NCI-H1436 treated with DMSO at 0.1 percent for 48 hours (cell line): ENCODE measurements at places on chromosomes 3 and 15.

DNA sequence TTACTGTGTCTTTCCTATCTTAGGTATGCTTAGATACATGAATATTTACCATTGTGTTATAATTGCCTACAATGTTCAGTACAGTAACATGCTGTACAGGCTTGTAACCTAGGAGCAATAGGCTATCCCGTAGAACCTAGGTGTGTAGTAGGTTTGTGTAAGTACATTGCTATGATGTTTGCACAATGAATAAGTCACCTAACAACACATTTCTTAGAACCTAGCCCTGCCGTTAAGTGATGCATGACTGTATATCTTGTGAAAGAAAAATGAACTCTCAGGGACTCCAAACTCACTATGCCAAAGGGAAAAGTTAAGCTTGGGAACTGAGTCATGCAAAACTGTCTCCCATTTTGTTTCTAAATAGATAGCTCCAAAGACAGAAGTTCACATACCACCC is 91.5 kb upstream of the ACP3 start:
- DNase-seq = no peak

DNA sequence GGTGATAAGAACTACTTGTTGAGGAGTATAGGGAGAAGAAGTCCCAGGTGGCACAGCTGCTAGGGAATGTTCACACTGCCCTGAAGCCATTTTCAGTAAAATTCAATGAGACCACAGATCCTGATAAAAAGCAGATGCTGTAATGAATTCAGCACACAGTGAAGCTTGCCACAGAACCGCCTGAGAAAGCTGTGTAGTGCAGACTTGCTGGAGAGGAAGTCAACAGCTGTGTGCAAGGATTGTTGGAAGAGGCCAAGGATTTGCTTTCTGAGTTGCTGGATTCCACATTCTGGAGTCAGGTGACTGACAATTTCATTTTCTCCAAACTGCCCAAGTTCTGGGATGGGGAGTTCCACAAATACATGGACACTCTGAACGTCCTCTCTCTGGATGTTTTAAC is 70.9 kb downstream of the ANP32A start:
- DNase-seq = no peak

DNA sequence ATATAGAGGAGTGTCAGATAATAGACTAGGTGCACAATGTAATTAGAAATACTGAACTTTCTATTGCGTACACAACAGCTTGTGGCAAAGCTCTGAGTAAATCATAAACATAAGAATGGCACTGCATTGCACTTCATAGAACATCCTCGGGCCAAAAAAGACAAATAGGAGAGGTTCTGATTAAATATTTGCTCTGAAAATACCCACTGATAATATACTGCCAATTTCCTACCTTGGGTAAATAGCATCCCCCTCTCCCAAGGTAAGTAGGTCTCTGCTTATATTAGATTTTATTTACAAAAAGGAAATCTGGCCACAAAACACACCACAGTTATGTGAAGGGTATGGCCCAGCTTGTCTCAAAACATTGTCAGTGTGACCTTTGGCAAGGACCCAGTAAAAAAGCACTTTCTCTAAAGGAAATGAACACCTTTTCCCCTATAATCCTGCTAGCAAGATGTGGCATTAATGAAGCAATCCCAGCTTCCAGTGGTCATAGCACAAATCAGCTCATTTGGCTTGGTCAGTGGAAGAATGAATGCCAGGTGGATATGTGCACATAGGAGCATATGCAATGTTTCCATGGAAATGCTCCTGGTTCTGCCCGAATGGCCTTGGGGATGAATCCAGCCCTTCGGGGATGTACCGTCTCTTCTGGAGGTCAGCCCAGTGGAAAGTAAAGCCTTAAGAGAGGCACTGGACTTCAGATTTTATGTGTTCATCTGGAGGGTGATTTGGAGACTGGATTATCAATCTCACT is 315.9 kb downstream of the LSAMP start:
- no peak for DNase-seq

DNA sequence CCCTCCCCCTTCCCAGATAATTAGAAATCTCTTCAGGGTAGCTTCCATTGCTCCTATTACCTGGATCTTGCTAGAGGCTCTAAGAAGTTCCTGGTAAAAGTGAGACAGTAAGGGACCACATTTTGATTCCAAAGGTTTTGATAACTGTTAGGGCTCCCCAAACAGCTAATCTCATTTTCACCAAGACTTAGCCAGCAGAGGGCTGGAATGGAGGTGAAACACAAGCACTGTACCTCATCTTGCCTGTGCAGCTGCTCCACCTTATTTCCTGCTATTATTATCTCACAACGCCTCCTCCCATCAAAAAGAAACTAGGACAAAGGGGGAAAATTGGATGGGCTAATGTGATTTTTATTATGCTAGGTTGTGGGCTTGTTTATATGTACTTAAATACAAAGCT is 7.3 kb downstream of the SETD5 start:
- no peak for DNase-seq

- no peak for DNase-seq
Observed at GRCh38 chr15:69573815-69574475, 121.3 kb downstream of the RPLP1 start.

DNA sequence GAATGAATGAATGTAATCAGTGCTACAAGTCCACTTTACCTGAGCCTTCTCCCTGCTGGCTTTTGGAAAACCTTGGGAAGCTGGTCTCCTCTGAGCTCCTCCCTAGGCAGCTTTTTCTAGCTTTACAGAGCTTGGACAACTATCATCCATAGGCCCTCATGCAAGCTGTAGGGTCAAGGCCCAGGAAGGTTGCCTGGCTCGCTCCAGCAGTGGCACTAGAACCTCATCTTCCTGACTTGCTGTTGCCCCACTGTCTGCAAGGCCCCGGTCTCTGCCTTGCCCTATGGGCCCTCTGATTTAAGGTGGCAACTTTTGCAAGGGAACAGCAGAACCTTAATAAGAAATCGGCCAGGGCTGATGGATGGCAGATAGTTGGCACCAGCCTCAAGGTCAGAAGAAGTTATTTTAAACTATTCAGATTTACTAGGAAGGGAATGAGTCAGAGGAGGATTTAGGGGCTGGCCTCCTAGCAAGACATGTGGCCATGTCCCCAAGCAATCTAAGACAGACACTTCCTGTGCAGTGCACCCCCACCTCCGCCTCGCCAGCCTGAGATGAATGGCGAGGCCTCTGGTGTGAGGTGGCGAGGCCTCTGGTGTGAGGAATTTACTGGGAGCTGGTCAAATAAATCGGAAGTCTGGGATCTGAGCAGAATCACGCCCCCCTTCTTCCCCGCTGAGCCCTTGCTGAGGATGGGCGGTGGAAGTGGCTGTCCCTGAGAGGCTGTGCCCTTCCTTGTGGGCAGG is 180.8 kb downstream of the MEGF11 start:
- DNase-seq = no peak

DNA sequence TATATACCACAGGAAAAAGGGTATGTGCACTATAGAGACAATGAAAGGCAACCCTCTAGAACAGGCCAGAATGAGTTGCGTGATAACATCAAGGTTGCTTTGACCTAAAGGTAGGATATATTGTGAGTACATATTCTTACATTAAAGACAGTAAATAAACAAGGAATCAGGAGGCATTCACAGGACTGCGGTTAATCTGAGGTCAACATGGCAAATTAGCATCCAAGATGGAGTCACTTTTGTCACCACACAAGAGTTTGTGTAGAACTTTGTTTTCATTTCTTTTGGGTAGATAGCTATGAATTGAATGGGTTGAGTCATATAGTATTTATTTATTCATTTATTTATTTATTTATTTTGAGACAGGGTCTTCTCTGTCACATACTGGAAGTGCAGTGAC is 11.5 kb upstream of the SCAP start:
- DNase-seq = no peak

DNA sequence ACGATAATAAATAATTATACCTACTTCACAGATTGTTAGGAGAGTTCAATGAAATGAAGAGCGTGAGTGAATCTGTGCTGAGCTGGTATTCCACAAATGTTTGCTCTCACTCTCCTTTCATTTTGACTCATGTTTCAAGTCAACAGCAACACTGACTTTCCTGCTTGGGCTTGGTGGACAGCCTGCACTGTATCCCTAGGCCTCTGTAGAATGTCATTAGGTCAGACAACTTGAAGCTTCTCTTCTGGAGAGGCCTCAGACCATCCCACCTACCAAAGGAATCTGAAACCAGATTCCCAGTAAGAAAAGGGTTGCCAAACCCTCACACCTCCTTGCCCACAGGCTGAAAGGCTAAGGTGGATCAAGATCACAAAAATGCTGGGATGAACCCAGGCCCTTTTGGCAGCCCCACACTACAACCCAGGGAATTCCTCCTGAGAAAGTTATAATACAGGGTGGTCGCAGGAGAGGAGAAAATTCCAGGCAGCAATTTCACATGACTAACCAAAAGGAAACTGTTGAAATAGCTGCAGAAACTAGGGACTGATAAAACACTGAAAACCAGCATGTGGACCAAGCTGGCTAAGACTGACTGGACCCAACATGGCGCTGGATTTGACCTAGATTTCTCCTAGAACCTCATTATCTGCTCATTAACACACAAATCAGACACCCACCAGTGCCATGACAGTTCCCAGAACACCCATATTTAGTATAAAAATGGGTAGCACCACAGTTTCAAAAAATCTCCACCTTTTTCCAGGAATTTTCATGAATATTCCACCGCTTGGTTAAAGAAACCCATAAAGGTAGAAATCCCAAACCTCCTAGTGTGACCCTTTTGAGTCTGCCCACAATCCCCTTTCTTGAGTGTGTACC is 57.0 kb upstream of the ZNF148 start:
- no peak for DNase-seq

DNA sequence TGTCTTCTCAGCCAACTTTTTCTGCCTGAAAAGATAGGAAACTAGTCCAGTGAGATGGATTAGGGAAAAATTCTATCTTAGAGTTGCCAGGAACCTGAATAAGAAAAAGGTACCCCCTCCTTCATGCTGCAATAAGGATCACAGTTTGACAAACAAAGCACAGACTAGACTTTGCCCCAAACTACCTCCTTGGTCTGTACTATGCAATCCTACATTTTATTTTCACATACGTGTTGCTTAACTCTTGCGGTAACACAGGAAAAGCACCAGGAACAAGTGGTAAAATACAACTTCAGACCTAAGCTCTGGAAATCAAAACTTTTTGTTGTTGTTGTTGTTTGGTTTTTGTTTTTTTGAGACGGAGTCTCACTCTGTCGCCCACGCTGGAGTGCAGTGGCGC is 11.3 kb upstream of the IL12A start:
- DNase-seq = no peak

GRCh38 chr3:18585004-18585968 is 160.1 kb upstream of the SATB1 start:
- no peak for DNase-seq

GRCh38 chr3:183298701-183299153 is 45.7 kb downstream of the B3GNT5 start:
- DNase-seq = no peak

GRCh38 chr3:169303660-169304059 is 359.9 kb downstream of the MECOM start:
- no peak for DNase-seq

- DNase-seq = no peak
Observed at GRCh38 chr3:65833761-65834505, 204.8 kb downstream of the MAGI1 start.

DNA sequence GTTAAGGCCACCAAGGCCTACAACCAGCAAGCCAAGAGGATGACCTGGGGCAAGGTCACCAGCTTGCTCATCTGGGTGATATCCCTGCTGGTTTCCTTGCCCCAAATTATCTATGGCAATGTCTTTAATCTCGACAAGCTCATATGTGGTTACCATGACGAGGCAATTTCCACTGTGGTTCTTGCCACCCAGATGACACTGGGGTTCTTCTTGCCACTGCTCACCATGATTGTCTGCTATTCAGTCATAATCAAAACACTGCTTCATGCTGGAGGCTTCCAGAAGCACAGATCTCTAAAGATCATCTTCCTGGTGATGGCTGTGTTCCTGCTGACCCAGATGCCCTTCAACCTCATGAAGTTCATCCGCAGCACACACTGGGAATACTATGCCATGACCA is 3.6 kb downstream of the CXCR6 start:
- no peak for DNase-seq

GRCh38 chr15:98953968-98954367 is 53.6 kb downstream of the PGPEP1L start:
- DNase-seq = no peak

- no peak for DNase-seq
Observed at GRCh38 chr3:11206316-11206715, 52.0 kb downstream of the HRH1 start.

GRCh38 chr3:167830007-167830406 is 94.5 kb downstream of the SERPINI1 start:
- DNase-seq = no peak

GRCh38 chr3:170815340-170815739 is 54.7 kb downstream of the RPL22L1 start:
- DNase-seq = no peak

DNA sequence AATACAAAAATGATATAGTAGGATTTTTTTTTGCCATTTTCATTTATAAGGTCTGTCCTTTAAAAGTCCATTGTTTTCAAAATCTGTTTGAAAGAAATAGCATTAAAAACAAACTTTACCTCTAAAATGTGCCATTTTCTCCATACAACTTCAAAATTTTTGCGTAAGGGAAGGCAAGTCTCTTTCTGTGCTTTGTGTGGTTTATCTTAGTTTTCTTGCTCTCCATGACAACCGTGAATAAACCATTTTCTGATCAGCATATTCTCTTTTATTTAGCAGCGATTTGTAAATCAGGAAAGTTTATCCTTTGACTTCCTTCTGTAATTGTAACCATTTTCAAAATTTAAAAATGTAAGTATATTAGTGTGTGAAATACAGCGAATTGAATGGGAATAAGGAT is 147.9 kb upstream of the CGNL1 start:
- DNase-seq = no peak
